H1 (cell line): ENCODE measurements at places on chromosomes 2 and 18.
A peak's percentile ranks its signal among the peaks of the same experiment; 100 is the strongest.

DNA sequence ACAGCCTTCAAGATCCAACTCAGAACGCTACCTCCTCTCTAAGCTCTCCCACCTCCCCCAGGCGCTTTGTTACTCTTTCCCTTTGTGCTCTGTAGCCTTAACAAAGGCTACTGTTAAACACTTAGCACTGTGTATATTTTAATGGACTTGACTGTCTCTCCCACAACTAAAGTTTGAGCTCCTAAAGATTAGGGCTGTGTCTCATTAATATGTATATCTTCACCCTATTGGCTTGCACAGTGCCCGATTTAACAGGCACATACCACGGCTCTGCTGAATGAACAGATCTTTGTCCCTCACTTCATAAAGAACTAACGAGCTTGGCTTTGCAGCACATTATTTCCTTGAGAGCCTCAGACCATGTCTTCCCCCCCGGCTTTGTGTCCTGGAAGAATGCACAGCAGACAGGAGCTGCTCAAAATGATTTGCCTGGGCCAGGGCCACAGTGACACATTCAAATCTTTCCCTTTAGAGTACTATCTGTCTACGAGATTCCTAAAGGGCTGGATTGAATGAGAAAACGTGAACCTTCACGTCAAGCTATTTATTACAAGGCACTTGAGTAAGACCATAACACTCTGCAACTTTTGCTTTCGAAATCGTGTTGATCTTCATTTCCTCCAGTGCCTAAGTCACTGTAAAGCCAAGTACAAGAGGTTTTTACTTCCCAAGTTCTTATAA lies 22.1 kb downstream of the ABHD3 start:
- DNase-seq = no peak

GRCh38 chr18:57909620-57910019 lies 106.5 kb upstream of the ATP8B1 start:
- no peak for DNase-seq

DNA sequence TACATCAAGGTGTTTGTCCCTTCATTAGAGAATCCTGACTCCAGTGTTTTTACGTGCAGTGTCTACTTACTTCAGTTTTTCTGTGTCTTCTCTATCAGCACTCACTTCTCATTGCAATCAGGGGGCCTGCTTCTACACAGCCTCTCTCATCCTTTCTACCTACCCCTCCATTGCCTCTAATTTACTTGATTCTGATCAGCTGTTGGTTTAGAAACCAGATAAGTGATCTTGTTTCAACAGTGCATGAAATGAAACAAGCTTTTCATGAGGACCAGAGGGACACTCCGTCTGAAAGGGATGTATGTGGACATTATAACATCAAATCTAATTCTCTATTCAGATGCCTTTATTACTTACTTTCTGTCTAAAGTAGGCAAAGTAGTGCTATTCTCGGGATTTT lies 136.9 kb downstream of the PRKCE start:
- no peak for DNase-seq

DNA sequence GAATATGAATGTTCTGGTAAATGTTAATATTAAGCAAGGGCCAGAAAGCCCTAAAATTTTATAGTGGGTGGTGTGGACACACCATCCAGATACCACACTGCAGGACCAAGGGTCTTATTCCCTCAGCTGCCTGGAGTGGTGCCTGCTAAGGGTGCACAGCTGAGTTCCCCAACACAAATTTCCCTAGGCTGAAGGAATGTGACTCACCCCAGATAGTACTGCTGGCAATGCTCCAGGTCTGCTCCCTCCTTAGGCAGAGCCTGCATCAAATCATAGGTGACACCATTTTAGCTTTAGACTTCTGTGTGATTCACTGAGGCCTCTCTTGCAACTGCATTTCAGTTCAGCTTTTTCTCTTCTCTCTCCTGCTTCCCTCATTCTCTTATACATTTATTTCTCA lies 321.1 kb downstream of the SATB2 start:
- no peak for DNase-seq

DNA sequence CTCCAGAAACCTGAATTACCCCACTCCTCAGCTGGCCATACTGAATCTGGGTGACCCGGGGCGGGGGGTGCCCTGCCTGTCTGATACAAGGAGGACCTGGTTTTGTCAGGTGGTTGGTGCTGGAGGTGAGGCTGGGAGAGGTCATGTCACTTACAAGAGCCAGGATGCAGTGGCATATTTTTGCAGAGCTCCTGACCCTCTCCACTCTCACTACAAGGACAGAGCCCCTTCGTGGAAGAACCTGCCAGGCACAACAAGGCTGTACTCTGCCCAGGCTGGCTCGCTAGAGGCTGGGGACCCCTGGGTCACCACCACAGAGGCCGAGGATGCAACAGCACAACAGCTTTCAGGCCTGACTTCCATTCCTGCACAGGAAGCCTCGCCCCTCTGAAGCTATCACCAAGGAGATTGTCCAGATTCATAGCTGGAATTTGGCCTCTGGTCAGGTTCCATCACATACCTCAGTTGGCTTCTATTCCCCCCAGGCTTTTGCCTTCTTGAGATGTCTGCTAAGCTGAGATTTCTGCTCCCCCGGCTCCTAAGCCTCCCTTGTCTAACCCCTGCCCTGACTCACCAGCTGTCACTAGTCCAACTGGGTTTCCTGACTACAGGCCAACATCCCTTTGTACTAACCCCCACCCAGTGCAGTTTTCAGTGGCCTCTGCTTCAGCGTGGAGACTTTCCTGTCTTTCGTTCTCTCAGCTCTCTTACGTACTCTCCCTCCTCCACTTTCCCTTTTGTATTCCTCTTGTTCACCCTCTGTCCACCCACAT lies 132.5 kb upstream of the EPAS1 start:
- no peak for DNase-seq

DNA sequence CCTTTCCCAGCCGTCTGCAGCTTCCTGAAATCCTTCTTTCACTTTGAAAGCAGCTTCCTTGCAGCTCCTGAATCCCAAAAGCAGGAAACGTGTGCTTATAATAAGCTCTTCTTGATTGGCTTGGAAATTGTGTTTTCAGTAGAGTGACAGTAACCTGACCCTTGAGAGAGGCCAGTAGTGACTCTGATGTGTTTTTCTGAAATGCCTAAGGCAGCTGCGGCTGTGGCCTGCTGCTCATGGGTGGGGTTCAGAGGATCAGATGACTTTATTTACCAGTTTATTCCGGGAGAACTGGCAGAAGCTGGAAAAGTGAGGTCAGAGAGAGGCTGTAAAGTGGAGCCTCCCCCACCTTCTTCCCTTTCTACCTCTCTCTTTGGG lies 31.9 kb upstream of the RPIA start:
- no peak for DNase-seq

DNA sequence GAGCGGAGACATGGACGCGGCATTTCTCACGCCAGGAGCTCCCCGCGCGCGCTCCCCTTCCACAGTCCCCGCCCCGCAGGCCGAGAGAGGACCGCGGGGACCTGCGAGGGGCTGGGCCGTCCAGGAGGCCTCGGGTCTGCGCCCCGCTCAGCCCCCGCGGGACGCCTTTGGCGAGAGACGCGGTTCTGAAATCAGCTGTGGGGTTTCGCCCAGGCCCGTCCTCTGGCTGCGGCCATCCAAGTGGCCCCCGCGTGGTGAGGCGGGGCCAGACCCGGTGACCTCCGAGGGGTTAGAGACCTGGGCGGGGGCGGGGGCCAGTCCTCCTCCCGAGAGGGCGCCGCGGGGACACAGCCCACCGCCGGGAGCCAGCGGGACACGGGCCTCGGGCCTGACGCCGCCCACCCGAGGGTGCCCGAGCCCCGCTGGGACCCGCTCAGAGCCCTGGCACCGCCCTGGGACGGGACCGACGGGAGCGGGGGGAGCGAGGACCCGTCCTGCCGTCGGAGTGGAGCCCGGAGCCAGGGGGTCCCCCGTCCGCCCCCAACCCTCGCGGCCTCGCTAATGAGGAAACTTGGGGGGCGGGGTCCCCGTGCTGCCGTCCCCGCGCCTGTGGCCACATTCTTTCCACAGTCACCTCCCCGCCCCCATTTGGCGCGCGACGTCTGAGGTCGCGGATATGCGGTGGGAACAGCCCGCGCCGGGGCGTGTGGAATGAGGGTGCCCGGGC lies 6.1 kb upstream of the SALL3 start:
- DNase-seq = no peak

DNA sequence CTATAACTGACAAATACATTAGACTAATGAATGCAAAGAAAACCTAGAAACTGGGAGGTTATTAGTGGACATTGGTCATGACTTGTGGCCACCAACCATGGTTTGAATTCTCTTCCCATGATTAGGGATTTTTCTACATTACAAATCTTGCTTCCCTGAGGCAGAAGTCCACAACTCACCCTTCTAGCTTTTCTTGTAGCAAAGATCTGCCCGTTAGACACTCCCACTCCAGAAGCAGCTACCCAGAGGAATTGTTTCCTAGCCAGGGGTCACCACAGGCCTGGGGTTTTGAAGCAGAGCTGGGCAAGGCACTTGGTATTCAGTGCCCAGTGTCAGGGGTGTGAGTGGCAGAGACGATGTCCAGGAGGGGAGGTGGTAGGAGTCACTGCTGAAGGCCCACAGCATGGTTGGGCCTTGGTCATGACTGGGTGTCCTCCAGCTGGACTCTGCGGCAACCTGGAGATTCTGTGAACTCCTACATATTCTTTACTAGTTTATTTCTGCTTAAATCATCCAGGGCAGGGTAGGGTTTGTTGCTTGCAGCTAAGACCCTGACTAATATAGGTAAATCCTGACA lies 54.9 kb downstream of the ACTR2 start:
- peak; percentile 32 for DNase-seq

DNA sequence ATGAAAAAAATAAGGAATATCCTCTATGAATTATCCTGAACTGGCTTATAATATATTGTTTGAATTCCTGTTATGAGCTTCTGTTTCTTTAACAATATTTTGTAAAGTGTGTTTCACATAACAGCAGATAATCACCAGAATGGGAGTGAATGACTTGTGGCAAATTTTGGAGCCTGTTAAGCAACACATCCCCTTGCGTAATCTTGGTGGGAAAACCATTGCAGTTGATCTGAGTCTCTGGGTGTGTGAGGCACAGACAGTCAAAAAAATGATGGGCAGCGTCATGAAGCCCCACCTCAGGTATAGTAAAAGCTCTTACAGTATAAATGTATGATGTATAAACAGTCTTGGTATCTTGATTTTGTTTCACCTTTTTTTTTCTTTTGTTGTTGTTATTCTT lies 5.9 kb downstream of the GEN1 start:
- no peak for DNase-seq

- no peak for DNase-seq
Observed at GRCh38 chr2:109317471-109318095, 188.6 kb downstream of the SH3RF3 start.

- no peak for DNase-seq
Observed at GRCh38 chr2:234158812-234159211, 108.3 kb downstream of the SPP2 start.

GRCh38 chr2:2271469-2271941 lies 59.6 kb downstream of the MYT1L start:
- no peak for DNase-seq

DNA sequence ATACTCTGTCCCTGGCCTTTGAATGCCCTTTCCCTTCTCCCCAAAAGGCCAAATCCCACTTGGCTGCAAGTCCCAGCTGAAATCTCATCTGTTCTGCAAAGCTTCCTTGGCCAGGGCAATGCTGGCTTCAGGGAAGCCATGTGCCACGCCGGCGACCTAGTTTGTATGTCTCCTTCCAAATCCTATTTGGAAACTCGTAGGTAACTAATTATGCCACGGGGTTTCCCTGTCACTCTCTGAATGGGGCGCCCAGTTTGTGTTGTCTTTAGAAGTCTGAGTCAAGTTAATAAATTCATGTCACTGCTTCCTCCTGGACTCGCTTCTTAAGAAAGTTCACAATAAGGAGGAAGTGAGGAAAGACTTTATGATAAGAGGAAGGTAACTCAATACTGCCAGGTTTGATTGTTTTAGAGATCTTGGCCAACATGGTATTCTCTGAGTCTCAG lies 19.1 kb downstream of the FHL2 start:
- DNase-seq = no peak

DNA sequence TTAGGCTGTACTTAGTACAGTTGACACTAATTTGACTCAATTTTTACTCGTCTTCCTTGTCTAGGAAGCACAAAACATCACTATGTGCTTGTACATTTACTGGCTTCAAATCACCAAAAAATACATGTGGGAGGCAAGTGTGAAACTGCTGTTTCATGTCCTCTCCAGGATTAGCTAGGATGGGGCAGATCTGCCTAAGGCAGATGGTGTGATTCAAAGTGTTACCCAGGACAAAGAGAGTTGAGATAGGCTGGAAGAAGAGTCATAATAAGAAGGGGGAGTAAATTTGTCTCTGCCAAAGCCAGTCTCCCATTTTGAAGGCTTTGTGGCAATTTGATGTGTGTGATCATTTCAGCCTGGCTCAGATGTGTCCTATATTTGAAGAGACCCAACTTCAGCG lies 821.6 kb upstream of the ZEB2 start:
- DNase-seq = no peak

DNA sequence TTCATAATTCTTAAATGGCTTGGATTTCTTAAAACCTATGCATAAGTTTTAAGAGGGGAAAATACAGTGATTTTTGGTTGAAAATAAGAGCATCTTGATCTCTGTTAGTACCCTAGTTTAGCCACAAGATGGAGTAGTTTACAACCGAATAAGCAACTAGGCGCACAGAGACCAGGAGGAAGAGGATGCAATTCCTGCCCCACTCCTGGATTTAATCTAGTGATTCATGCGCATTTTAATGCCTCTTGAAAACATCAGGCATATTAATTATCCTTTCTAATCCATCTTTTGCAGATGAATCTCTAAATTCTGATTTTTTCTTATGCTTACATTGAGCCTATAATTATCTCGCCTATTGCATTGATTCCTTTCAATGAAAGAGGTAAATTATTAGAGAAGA lies 76.7 kb downstream of the MRPS9 start:
- DNase-seq = no peak

DNA sequence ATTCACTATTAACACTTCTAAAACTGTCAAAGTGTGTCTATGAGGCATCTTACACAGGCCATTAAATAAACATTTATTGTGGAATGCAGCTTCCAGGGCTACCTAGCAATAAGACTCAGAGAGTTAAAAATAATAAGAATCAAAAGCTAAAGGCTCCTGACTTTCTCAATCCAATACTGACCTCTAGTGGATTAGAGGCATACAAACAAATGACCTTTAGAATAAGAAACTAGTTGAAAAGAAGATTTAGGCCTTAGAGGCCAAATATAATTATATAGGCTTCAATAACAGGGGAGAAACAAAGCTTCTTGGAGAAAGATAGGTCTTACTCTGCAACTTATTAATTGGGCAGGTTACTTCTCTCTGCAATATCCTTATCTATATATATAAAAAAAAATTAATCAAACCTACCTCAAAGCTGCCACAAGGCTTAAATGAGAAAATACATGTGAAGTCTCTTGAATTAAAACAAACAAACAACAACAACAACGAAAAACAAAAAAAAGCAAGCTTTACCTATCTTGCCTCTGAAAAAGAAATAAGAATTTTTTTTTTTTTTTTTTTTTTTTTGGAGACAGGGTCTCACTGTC lies 246.1 kb downstream of the EXOC6B start:
- DNase-seq = no peak

DNA sequence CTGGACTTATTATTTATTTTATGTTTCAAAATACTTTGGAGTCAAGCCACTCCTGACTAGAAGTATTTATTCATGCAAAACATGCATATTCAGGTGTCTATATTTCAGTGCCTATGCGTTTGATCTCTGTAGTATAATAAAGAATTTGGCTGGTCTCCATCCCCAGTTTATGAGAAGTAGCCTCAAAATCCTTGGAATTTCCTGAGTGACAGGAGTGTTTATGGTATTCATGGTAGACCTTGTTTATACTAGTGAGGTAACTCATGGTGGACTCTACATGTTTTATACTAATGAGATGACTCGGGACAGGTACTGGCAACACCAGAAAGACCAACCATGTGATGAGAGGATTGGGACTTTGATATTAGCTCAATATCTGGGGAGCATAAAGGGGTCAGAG lies 43.9 kb upstream of the CSRNP3 start:
- no peak for DNase-seq
